ENCODE measurements at places on chromosomes 2 and 18.

DNA sequence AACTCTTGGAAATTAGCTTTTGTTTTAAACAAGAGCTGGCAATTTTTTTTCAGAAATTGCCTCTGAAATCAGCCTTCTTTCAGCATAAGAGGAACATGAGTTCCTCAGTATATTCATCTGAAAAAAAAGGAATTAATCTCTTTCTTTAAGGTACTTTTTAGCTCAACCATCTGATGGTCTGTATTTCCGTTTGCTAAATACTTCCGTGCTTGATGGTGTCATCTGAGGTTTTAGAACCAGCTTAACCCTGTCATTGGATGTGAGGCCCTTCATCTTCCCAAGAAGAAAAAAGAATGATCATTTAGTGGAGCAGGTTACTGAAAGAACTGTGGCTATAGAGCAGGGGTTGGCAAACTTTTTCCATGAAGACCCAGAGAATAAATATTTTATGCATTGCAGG lies 175.0 kb downstream of the TRABD2A start:
- DNase-seq, result no peak

GRCh38 chr2:65292461-65293011 lies 64.9 kb downstream of the ACTR2 start:
- DNase-seq, result no peak

DNA sequence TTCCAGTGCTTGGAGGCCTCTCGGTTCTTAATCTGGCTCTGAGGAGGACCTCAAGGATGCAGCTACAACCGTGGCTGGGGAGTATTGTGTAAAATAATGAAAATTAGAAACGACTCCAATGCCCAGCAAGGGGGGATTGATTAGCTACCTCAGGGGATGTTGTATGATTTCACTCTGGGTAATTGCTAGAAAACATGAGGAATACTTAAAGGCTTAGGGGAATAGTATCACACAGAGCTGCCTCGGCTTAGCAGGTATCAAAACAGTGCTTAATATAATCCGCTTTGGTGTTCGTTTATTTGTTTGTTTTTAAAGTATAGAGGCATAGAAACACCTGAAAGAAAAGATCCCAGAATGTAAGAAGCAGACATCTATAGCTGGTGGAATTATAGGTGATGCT lies 102.5 kb downstream of the INHBB start:
- DNase-seq, result no peak

DNA sequence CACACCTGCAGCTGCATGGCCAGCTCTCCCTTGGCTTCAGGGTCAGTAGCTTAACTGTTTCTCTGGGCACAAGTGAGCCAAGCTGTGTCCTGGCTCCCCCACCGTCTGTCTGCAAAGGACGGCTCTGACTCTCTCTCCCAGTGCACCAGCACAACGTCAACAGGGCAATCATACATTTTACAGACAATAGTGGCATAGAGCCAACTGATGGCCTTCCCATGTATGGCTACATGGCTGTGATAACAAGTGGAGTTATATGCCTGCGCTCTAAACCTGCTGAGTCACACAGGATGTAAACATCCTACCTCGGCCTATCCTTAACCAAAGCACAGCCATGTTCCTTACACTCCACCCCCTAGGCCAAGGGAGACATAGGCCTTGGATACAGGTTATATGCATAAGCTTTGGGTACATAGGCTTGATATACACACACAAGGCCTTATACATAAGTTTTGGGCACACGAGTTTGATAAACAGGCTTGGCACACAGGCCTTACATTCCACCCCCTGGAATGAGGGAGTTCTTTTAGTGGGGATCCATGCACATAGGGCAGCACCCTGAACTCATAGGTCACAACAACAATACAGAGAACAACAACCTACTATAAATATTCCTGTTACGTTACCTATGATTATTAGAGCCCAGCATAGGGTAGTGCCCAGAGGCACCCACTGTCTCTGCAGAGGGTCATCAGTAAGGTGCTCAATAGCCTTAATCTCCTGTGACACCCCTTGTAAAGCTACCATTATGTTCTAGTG lies 17.7 kb downstream of the PHOSPHO2 start:
- DNase-seq, result no peak

GRCh38 chr18:63208676-63209075 lies 110.9 kb downstream of the BCL2 start:
- DNase-seq, result no peak

DNA sequence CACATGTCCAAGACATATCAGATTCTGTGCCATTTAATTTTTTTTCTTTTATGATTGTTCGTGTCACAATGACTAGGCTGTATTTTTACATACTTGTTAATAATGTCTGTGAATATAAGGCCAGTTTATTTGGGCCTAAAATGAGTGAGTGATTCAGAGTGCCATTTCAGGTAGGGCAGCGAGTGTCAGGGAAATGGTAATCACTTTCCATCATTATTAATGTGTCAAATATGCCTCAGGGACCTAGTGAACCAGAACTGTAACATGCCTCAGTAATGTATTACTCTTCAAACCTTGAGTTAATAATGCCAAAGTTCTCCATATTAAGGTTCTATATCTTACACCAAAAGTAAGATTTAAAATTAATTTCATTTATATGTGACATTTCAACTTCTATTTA lies 8.6 kb downstream of the FAM171B start:
- no peak for DNase-seq

All from stimulated activated CD4-positive, alpha-beta T cell treated with anti-CD3 and anti-CD28 coated beads, Interleukin-2, amount 100 ng/mL, for 4 hours (primary cell).